ENCODE measurements at places on chromosomes 5 and 9. TPM values are rescaled to one million over a fixed set of nuclear protein-coding genes. Genes with fewer than 3 reads are reported as not detected.

GRCh38 chr5:158589939-158590338 is 509.8 kb downstream of the EBF1 start:
- DNase-seq, result no peak

DNA sequence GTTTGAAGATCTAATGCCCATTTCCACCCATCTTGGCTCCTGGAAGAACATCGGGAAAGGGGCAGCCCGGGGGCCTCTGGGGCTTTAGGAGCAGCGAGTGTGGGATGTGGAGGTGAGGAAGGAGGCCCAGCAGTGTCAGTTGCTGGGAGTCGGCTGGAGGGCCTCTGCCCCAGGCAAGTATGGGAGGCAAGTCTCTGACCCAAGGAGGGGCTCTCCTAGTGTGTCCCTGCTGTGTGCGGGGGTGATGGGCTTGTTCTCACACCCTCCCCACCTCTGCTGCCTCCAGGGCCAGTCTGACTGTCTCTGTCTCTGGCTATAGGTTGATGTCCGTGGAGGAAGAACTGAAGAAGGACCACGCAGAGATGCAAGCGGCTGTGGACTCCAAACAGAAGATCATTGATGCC is 129.7 kb downstream of the DAB2IP start:
- no peak for DNase-seq

DNA sequence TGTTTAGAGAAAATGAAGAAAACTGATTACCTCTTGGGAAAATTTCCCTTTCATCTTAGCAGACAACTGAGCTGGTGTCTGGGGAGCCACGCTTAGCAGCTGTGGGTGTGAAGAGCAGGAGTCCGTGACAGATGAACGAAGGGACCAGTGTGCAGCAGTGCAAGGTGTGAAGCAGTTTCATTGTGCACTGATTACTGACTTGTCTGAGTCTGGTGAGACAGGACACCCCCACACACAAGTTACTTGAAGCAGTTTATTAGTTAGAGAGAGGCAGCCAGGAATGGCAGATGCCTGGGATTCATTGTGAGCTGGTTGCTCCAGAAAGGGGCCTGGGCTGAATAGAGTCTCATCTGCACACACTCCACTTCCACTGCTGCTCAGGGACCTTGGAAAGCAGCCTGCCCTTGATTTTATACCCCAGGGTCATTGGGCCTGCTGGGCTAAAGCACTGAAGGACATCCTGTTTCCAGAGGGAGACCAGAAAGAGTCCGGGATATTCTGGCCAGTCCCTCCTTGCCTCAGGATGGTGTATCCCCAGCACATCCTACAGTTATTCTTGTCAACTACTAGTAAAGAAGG is 47.4 kb downstream of the FBXL7 start:
- no peak for DNase-seq

DNA sequence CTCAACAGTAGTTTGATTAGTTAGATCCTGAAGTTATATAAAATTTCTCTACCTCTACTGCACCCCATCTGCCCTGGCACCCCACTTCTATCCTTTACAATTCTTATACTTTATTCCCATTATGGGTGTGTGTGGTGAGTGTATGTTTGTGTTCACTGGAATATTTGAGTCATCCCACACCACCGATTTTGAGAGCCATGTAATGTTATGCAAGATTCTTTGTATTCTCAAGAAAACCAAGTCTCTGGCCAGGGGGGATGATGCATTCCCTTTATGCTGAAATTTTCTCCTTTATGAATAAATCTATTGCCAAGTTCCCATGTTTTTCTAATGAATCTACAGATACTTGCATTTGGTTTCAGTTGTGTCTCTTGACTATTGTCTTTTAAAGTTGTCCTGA is 266.8 kb downstream of the ARHGEF28 start:
- DNase-seq, result no peak

GRCh38 chr9:125631391-125632085 is 75.5 kb downstream of the MAPKAP1 start:
- no peak for DNase-seq

- DNase-seq, result no peak
Observed at GRCh38 chr9:116543731-116544400, 143.2 kb upstream of the TRIM32 start.

- no peak for DNase-seq
Observed at GRCh38 chr9:28127101-28127500, 553.8 kb upstream of the C9orf72 start.

- no peak for DNase-seq
Observed at GRCh38 chr9:124272118-124272517, 14.4 kb downstream of the NEK6 start.

DNA sequence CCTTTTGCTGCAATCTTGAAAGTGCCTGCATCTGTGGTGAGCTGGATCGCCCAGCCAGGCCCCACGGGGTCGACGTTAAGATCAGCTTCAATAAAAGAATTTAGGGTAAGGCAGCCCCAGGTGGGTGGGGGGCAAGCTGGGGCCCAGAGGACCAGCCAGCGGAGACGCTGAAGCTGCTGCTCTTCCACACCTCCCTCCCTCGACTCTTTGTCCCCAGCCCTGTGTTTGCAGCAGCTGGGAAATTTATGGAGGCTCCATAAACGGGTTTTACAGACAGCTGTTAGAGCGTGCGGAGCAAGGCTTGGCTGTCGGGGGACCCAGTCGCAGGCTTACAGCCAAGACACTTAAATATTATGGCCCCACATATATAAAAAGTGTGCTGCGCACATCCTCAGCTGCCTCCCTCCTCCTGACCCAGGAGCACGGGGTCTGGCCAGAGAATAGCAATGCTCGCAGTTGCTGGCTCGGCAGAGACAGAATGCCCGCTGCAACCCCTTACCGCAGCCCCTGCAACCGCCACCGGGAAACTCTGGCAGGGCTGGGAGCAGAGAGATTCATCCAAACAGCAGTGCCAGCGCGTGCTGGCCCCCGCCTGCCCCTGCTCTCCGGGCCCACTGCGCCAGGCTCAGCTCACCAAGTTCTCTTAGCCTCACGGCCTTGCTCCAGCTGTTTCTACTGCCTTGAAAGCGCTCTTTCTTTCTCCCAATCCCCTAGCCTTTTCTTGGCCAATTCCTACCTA is 28.4 kb upstream of the MVB12B start:
- no peak for DNase-seq

GRCh38 chr5:111514087-111514486 is 1.8 kb upstream of the STARD4 start:
- DNase-seq, result no peak

GRCh38 chr5:58012801-58013315 is 447.0 kb downstream of the PLK2 start:
- DNase-seq, result no peak

- DNase-seq, result no peak
Observed at GRCh38 chr5:44887722-44888121, 79.0 kb downstream of the MRPS30 start.

DNA sequence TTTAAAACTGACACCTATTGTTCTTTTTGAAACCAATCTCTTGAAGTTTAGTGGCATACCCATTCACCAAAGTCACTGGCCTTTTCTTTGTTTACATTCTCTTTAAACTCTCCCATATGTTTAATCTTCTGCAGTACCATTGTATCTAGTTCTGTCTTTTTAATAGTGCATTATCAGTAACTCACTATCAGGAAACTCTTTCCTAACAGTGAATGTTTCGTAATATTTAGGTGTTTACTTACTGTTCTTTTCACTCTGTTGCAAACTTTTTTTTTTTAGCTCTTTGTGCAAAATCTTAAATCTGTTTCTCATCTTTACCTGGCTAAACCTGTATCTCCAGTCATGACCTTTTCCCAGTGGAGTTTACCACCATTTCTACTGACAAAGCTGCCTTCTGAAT is 17.2 kb downstream of the SMAD5 start:
- DNase-seq, result no peak

DNA sequence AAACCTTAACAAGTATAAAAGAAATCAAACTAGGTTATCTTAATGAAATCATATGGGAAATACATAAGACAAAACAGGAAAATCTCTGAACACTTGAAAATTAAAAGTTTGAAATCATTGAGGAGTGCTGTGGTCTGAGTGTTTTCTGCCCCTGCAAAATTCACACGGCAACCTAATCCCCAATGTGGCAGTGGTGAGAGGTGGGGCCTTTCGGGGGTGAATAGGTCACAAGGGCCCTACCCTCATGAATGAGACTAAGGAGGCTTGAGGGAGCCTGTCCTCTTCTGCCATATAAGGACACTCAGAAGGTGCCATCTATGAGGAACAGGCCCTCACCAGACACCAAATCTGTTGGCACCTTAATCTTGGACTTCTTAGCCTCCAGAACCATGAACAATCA is 10.7 kb downstream of the CAMSAP1 start:
- DNase-seq, result no peak

GRCh38 chr9:130174920-130175321 is 2.7 kb downstream of the NCS1 start:
- no peak for DNase-seq

GRCh38 chr9:76680716-76681425 is 83.4 kb upstream of the PCA3 start:
- DNase-seq, result no peak

GRCh38 chr5:76926329-76927105 is 26.3 kb upstream of the CRHBP start:
- no peak for DNase-seq

GRCh38 chr9:17491780-17492179 is 87.1 kb upstream of the SH3GL2 start:
- no peak for DNase-seq

GRCh38 chr9:117189121-117189520 is 225.7 kb downstream of the ASTN2 start:
- DNase-seq, result no peak

GRCh38 chr5:160165137-160166068 is 46.2 kb upstream of the PWWP2A start:
- no peak for DNase-seq

DNA sequence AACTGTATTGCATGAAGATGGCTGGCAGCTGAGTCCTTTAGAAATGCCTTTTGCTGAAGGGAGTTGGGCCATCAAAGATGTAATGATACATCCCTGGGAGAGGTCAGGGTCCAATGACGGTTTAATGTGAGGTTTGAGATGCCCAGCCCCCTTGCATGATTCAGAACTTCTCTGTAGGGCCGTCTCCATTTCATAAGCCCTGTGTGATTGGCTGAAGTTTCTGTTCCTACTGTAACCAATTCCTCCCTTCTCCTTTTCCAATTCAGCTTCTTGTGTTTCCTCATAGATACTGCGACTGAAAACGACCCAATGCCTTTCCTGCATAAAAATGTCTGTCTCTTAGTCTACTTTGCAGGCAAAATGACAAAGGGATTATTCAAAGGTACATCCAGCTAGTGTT is 47.9 kb upstream of the ST8SIA4 start:
- DNase-seq, result no peak

DNA sequence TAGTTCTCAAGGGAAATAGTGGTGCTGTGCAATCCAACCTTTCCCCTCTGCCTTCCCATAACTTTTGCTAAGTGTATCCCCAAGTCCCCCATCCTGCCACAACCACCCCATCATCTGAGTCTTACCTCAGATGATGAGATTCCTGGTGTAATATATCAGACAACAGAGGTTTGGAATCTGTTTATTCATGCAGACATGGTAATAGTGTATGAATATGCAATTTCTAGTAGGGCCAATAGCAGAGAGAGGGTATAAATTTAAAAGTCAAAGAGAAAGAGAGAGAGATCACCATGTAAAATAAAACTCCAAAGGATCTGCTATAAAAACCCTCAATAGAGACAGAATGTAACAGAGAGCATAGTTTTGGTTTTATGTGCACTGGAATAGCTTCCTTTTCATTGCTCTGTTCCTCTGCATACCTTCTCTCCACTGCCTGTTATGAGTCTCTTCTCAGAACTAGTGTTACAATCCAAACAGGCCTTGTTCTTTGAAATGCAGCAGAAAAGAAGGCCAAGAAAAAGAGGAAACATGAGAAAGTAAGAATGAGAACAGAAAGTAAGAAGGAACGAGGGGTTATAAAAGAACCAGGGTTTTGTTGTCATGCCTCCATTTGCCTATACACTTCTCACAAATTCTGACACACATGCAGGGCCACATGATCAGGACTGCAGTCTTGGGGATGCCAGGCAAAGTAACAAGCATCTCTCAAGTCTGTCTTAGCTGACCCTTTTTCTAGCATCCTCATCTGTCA is 278.0 kb downstream of the CETN3 start:
- no peak for DNase-seq

GRCh38 chr9:115262952-115263351 is 145.0 kb upstream of the TNC start:
- DNase-seq, result no peak

DNA sequence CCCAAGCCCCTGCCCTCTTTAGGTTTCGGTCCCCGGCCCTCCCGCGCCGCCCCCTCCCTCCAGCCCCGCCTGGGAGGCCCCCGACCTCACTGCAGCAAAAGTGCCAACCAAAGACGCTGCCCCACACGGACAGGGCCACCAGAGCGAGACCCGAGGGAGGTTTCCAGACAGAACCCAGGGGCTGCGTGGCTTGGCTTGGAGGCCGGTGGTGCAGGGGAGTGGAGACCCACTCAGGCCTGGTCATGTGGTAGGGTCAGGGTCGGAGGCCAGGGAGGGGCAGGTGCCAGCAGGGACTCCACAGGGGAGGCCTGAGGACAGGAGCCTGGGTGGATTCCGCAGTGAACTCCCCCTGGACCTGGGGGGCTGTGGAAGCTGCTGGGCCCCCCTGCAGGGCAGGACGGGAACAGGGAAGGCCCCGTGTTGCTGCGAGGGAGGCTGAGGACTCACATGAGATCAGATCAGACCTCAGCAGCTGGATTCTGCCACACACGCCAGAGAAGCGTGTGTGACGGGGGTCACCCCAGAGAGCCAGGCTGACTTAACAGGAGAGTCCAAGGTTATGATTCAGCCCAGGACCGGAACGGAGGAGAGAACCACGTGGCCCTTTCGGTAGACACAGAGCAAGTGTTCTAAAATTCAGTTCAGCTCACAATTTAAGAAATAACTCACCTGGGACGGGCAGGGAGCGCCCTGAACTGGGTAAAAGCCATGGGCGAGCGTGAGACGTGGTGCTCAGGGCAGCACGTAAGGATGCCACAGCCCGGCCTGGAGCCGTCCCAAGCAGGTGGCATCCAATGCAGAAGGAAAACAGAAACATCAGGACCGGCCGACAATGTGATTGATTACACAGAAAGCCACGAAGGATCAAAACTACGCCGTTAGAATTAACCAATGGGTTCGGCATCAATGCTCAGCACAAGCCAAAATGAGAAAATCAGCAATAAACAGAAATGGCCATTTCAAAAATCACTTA is 38.9 kb downstream of the EXD3 start:
- DNase-seq, result no peak

DNA sequence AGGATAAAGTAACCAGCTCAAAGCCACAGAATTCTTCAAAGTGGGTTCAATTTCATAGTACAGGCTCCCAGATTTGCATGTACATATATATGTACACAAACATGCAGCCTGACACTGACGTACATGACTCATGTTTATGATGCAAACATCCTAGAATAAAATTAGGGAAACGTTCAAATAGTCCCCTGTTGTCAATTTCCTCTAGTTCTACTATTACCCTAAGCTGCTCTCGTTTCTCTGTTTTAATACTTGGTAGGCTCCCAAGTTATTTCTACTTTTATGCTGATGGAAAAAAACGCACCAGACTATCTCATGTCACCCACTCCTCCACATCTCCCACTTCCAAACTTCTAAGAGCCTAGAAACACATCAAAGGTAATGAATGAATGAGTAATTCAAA is 229.7 kb downstream of the EPB41L4A start:
- no peak for DNase-seq

Gene STRBP
- 87.3 TPM for total RNA-seq

Gene SPINK13
- not detected for total RNA-seq

Gene S1PR3
- total RNA-seq, result 1.7 TPM

Gene FREM1
- total RNA-seq, result 11.4 TPM

Gene MEGF10
- 12.5 TPM for total RNA-seq

Gene GPX3
- total RNA-seq, result 34.1 TPM

Gene LCP2
- total RNA-seq, result not detected

Gene PCA3
- total RNA-seq, result 0.31 TPM

Gene NEUROG1
- not detected for total RNA-seq

Gene IFNA13
- total RNA-seq, result not detected

Gene PCDHB7
- total RNA-seq, result 1.1 TPM

Gene GPR107
- total RNA-seq, result 46.7 TPM

Measured in progenitor cell of endocrine pancreas (in vitro differentiated cells).